ENCODE measurements at places on chromosomes 1 and 21.

DNA sequence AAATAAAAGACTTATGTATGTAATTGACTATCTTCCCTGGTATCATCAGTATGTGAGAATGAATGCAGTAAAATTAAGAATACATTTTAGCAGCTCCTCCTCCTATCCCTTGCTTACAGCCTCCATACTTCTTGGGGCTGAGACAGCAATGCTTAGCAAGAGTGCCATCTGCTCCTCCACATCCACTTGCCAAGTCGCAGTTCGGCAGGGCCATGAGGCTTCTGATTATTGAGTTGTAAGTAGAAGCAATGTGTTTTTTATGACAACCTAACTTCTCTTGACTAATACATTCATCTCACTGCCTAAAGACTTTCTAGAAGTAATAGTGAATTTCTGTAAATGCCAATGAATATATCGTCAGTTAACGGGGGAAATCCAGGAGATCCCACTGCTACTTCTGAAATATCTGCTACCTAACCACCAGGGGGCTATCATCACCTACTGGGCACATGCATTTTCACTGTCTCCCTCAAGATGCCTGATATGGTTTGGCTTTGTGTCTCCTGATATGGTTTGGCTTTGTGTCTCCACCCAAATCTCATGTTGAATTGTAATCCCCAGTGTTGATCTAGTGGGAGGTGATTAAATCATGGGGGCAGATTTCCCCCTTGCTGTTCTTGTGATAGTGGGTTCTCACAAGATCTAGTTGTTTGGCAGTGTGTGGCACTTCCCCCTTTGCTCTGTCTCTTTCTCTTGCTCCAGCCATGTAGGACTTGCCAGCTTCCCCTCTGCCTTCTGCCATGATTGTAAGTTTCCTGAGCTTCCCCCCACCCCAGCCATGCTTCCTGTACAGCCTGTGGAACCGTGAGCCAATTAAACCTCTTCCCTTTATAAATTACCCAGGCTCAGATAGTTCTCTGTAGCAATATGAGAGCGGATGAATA, 59.6 kb downstream of the EXTL2 start:
- peak; percentile 3 for DNase-seq

- DNase-seq = no peak
Measured at GRCh38 chr1:180616439-180616838, 15.4 kb upstream of the XPR1 start.

- DNase-seq = no peak
Measured at GRCh38 chr1:47921935-47922415, 75.2 kb downstream of the TRABD2B start.

DNA sequence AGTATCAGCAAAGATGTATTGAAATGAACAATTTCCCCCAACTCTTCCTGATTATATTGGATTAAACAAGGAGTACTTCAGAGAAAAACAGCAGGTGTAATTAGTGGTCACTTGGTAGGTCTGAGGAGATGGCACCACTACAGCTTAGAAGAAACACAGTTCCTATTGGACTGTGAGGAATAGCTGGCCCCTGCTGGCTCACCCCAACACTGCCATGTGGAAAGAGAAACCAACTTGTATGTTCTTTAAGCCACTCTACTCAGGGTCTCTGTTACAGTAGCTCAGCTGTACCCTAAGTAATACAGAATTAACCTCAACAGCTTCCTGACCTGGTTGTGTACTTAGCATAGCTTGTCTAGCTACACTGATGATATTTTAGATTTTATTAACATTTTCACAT, 26.5 kb upstream of the MTR start:
- DNase-seq = no peak

DNA sequence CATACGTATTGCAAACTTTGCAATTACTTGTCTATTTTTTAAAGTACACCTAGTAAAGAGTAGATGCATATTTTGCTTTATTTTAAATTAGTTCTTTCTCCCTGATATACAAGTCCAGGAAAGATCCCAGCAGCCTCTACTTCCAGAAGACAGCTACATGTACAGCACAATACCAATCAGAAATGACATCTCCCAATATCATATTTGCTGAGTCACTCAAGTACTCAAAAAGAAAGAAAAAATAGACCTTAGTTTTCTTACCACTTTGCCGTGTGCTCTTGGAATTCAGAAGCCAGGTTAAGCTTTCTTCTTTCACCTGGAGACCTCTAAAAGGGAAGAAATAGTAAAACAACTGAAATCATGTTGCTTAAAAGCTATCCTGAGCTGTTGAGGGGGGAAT, 412.6 kb upstream of the RUNX1 start:
- no peak for DNase-seq

DNA sequence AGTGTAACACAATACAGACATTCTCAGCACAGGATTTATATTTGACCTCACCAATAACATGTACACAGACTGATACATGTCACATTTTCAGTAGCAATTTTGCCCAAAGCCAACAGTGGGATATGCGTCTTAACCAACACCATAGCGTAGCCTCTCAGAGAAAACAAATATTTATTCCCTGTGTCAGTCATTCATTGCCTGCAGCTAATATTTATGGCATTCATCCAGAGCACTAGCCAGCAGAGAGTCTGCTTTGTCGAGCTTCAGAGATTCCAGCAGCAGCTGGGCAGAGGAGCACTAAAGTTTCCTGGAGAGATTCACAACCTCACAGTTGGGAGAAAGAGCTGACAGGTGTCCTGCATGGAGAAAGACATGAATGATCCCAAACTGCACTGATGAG, 400.7 kb upstream of the DAB1 start:
- no peak for DNase-seq

- no peak for DNase-seq
Measured at GRCh38 chr1:55194851-55195250, 20.3 kb downstream of the USP24 start.

DNA sequence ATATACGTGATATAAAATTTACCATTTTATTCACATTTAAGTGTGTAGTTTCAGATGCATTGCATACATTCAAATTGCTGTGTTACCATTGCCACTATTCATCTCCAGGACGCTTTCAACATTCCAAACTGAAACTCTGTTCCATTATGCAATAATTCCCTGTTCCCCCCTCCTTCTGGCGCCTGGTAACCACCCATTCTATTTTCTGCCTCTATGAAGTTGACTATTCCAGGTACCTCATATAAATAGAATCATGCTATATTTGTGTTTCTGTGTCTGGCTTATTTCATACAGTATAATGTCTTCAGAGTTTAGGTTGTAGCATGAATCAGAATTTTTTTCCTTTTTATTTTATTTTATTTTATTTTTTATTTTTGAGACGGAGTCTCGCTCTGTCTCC, 41.7 kb downstream of the SLC22A15 start:
- DNase-seq = no peak

GRCh38 chr1:187816646-187817045, 987.9 kb downstream of the PLA2G4A start:
- DNase-seq = no peak

- no peak for DNase-seq
Measured at GRCh38 chr21:38725196-38726157, 80.3 kb upstream of the ETS2 start.

DNA sequence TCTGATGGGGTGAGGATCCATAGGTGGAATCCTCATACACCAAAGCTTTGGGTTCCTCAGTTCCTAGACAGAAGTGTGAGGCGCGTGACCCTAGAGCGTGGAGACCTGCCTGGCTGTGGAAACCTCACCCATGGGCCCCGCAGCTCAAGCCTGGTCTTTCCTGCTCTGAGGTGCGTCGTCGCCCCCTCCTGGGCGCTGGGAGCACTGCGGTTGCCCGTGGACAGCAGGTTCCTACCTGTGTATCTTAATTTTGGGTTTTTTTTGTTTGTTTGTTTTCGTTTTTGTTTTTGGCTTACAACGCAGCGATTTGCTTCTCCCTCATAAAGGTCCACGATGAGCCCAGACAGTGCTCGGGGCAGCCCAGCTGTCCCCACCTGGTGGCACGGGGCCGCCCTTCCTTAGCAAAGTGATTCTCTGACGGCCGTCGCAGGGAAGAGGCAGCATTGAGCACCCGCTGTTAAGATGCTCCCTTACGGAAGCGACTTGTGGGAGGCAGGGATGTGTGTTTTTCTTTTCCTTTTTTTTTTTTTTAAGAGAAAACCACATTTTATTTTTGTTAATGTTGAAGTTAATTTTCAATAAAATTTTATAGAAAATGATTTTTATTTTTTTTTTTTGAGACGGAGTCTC, 36.5 kb upstream of the TRAPPC10 start:
- DNase-seq = peak; percentile 80

GRCh38 chr21:35469498-35469897, 420.4 kb upstream of the RUNX1 start:
- no peak for DNase-seq

- DNase-seq = no peak
Measured at GRCh38 chr1:154371436-154371835, 33.7 kb upstream of the IL6R start.

GRCh38 chr1:198275597-198275996, 118.8 kb downstream of the NEK7 start:
- DNase-seq = no peak

GRCh38 chr21:33383056-33383888, 19.9 kb upstream of the IFNGR2 start:
- DNase-seq = peak; percentile 79

DNA sequence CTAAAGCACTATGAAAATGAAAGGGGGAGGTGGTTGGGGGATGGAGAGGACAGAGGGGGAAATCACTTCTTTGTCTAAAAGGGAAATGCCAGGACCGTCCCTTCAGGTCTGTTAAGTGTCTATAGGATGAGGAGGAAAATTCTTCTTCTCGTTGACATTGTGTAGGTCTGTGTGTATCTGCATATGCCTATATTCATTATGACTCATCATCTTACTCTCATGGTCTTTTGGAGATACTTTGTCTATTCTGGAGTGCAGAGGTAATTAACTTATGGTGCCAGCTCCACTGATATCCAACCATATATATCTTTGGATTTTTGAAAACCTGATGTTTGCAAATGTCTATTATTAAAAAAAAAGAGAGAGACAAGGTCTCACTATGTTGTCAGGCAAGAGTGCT, 143.7 kb downstream of the PBX1 start:
- DNase-seq = no peak

- DNase-seq = peak; percentile 8
Measured at GRCh38 chr1:168833801-168834224, 104.8 kb upstream of the DPT start.

DNA sequence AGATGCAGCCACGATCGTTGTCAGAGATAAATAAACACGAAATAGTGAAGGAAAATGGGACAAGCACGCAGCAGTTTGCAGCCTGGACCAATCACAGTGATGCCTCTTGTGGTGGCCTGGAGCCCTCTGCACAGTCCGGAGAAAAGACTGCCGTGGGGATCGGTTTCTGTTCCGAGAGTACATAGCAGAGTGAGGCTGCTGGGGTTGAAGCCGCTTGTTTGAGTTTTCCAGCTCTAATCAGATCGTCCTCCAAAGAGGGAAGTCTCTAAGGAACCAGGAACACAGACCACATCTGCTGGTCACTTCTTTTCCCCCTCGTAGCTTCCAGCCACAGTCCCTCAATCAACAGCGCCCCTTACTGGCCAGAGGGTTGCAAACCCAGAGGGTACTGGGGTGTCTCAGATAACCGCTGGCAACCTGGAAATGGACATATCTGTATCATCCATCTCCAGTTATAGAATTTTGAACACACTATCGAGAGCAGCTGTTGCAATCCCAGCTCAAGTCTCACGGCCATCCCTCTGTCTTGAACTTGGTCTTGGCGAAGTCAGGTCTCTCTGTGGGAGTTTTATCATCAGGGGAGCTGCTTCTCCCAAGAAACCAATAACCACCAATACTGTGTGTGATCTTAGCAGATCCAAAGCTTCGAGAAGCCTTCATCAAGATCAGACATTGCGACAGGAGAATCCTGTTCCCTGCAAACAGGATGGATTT, 57.4 kb downstream of the OLIG1 start:
- peak; percentile 53 for DNase-seq

DNA sequence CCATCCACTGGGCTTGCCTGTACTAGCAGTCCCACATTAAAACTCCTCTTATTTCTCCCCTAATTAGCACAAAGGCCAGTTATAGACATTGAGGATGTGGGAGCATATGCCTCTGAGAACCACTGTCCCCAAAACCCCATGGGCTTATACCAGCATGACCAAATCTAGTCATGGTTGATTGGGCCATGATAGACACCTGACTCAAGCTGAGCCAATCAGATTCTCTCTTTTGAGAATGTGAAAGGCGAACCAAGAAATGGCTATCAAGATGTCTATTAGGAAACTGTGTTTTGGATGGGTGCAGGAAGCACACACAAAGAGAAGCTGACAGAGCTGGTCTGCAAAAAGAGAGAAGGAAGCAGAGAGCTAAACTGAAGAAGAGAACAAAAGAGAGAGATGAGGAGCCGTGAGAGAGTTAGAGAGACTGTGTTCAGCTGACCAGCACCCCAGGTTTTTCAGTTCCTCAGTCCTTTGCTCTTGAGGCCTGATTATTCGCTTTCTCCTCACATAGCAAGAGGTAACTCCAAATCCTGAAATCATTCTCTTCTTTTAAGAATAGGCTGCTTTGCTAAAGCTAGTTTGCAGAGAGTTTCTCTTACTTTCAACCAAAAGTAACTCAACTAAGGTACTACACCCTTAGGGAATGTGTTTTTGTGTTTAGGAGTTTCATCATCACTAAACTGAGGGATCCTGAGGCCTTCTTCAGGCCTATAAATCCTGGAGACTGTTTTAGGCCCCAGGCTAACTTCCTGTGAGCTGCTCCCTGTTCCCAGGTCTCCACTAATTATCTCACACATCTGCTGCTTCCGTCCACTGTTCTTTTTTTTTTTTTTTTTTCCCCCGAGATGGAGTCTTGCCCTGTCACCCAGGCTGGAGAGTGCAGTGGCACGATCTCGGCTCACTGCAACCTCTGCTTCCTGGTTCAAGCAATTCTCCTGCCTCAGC, 7.9 kb upstream of the TIPRL start:
- DNase-seq = no peak

GRCh38 chr1:213723187-213723586, 264.6 kb upstream of the PROX1 start:
- no peak for DNase-seq

DNA sequence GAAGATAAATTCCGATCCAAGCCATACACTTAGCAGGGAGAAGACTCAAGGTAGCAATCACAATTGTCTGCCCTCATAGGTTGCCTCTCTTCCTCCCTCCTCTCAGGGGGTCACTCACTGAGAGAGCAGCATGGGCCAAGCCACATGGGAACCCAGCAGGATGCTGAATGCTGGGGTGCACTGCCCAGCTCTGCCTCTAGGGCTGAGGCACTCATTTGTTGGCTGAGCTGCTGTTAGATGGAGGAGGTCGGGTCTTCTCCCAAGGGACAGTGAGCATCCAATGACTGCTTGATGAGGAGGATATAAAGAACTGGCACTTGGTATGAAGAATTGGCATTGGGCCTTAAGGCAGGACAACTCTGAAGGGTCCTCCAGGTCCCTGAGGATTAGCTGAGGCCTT, 418.8 kb downstream of the SIPA1L2 start:
- DNase-seq = no peak

DNA sequence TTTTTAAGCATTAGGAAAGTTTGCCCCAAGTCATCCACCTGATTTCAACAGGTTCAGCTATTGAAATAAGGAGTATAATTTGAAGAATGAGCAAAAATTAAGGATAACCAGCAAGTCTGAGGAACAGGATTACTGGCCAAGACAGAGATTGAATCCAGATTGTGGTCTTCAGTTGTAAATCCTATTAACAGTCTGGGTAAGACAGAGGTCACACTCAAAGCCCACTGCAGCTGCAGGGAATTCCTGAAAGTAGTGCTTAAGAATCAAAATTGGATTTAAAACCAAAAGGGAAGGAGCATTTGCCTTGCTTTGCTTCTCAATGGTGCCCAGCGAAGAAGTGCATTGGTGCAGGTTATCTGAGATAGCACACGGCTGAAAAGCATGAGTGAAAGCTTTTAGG, 6.4 kb upstream of the LORICRIN start:
- no peak for DNase-seq

GRCh38 chr1:3431266-3431665, 23.2 kb upstream of the ARHGEF16 start:
- DNase-seq = no peak
